Mucosa of descending colon (tissue), 3 donors: ENCODE measurements at places on chromosomes 11 and 22. TPM values are rescaled to one million over a fixed set of nuclear protein-coding genes. Genes with fewer than 3 reads are reported as not detected.

GRCh38 chr22:45962756-45963324, 14.1 kb downstream of the WNT7B start:
- no peak for DNase-seq

GRCh38 chr11:117199916-117200812, 994 bp downstream of the TAGLN start:
- no peak for DNase-seq

DNA sequence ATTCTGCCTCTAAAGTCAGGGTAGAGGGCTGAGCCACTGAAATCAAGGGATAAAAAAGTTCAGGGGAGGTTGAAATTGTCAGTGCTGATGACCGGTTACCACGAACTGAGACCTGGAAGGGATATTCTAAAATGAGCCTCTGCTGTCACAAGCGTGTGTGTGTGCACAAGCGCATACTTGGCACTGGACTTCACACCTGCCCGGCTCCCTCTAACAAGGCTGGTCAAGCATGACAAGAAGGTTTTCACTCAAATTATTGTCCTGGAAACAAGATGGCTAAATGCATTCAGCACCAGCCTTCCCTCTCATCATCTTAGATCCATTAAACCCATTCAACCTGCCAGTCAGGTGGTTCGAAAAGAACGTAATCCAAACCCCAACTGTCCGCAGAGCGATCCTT, 54.8 kb upstream of the CECR2 start:
- DNase-seq, result no peak

ARHGAP8 gene
- 74.6 TPM for total RNA-seq

DNA sequence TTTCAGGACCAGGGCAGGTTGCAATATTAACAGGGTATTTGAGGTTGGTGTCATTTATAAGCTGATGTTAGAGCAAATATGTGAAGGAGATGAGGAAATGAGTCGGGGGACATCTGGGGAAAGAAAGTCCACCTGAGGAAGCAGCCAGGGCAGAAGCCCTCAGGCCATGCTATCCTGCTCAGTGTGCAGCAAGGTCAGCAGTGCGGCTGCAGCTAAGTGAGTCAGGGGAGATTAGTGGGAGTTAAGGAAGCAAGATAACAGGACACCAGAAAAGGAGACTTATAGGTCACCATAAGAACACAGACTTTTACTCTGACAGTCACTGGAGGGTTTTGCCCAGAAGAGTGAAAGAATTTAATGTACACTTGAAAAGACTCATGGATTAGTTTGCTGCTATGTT, 468.9 kb downstream of the NTM start:
- no peak for DNase-seq

GRCh38 chr22:40855979-40856512, 393 bp downstream of the ST13 start:
- DNase-seq, result no peak

UBQLNL gene
- 0.32 TPM for total RNA-seq

DNA sequence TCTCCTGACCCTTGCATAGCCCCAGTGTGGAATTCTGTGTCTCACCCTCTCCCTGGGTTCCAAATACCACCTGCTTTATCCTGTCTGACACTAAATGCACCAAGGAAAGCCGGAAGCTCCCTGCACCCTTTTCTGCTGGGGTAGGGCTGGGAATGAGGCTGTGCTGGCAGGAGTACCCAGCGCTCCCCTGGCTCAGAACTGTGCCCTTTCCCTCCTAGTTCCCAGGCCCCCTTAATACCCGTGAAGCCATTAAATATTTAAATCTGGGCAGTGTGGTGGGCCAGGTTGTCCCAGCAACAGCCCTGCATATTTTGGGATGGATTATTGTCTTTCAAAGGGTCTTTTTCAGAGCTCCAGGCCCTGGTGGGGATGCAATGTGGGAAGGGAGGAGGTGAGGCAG, 63.0 kb downstream of the TP53I11 start:
- no peak for DNase-seq

SUSD2 gene
- 3.3 TPM for total RNA-seq

CARNS1 gene
- total RNA-seq, result 0.70 TPM

DNA sequence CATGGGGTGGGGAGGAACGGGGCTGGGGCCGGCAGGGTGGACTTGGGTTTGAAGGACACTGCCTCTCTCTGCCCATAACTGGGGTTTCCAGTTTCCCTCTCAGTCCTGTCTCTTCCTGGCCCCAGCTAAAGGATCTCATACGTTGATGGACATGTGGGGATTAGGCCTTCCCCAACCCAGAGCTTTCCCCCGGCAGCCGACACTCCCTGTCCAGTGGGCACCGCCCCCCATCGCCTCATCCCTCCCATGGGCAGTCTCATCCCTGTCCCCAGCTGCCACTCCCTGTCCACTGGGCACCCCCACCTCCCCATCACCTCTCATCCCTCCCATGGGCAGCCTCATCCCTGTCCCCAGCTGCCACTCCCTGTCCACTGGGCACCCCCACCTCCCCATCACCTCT, 22.2 kb upstream of the ACR start:
- no peak for DNase-seq

DNA sequence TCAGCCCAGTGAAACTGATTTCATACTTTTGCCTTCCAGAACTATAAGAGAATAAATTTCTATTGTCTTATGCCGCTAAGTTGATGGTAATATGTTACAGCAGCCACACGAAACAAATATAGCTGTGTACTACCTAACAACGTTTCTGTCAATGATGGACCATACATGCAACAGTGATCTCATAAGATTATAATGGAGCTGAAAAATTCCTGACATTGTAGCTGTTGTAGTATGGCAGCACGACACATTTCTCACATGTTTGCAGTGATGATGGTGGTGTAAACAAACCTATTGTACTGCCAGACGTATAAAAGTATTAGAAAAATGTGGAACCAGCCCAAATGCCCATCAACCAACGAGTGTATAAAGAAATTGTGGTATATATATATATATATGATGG, 5.8 kb upstream of the SLC5A1 start:
- DNase-seq, result no peak

PIWIL4 gene
- total RNA-seq, result 5.9 TPM

GRCh38 chr11:118401880-118402590, 629 bp downstream of the ATP5MG start:
- no peak for DNase-seq

DNA sequence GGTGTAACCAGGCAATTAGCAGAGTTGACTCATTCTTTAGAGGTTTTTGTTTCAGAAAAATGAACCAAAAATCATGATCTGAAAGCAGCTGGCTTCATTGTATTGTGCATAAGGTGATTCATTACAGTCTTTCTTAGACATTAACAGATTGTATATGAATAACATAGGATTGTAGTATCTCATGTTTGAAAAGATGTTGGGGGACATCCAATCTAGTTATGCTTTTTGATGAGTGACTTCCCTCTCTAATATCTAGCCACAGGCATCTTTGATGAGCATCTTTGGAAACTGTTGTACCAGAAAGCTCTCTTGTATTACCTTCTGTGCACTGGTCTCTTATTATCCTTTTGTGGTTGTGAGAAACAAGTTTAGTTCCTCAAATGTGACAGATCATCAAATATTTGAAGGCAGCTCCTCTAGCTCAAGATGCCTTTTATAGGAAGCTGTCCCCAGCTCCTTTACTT, 8.3 kb downstream of the GRK3 start:
- no peak for DNase-seq

GRCh38 chr11:123158033-123159003, 36.7 kb downstream of the CLMP start:
- DNase-seq, result no peak

GRCh38 chr11:117562136-117562535, 234.5 kb downstream of the CEP164 start:
- DNase-seq, result peak; percentile 13

- DNase-seq, result no peak
Measured at GRCh38 chr11:35367491-35367890, 51.9 kb downstream of the SLC1A2 start.

- DNase-seq, result no peak
Measured at GRCh38 chr11:75264971-75265370, 24.4 kb downstream of the TPBGL start.

DNA sequence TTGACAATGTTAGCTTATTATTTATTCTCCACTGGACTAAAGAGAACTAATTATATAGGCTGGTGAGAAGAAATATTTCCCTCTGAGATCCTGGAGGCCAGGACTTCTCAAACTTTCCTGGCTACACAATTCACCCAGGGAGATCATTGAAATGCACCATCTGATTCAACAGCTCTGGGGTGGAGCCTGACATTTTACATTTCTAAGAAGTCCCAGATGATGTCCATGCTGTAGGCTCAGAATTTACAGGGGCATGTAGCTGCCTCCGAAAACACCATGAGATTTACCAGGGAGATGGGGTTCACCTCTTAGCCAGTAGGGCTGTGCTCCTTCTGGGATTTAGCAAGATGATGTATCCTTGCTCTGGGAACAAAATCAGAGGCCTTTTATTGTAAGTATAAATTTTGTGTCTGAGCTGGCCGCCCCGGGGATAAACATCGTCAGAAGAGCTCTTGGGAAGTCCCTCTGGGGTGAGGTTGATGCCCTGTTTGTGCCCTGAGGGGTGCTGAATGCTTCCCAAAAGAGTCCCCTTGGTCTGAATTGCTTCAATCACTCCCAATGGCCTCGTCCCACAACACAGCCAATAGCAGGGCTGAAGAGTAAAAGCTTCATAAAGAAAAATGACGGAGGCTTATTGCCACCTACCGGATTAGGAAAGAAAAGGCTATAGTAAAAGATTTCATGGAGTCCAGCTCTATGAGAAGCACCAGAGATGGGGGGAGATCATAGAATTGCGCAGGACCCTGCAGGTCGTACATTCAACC, 33.4 kb upstream of the API5 start:
- DNase-seq, result no peak

GRCh38 chr22:47573141-47573540, 810.7 kb downstream of the TBC1D22A start:
- DNase-seq, result no peak

GRCh38 chr11:45110562-45110961, 35.9 kb upstream of the PRDM11 start:
- DNase-seq, result peak; percentile 74

- no peak for DNase-seq
Measured at GRCh38 chr11:60257956-60258722, 15.2 kb upstream of the MS4A4E start.

OR2AT4 gene
- not detected for total RNA-seq

DNA sequence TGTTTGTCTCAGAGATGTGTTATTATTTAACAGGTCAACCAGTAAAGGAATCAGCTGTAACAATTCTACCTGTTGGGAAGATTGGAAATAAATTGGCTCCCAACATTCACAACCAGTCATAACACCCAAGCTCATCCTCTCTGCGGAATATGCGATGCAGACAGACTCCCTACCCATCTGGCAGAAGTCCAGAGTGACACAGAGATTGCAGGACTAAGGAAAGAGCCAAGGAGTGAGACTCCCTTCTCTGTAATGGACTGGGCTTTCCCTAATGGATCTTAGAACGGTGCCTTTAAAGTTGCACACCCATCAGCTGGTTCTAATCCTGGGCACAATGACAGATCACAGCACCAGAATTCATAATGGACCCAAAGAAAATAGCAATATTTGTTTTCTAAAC, 27.8 kb upstream of the UBASH3B start:
- DNase-seq, result no peak

DNA sequence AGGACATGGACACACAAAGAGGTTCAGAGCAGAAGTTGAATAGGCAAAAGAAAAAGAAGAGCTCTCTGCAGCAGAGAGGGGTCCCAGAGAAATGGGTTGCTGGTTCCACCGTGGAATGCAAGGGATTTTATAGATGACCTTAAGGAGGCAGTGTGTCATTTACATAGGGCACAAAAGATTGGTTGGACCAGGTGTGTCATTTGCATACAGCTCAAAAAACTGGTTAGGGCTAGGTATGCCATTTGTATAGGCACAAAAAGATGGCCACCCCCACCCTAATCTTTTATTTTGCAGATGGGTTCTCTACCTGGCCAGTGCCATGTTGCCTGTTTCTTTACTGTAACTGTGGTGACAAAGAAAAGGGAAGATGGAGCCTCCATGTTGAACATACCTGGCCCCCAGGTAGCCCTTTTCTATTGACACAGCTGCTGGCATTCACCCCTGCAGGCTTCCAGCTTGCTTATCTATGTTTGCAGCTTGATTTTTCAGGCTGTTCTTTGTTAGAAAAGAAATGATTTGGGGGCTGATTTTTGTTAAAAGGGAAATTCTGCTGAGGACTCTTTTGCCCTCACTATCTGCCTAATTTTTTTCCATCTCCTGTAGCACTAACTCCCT, 3.1 kb upstream of the CAVIN3 start:
- DNase-seq, result no peak

TTC28 gene
- 9.6 TPM for total RNA-seq

APOA5 gene
- total RNA-seq, result not detected

- peak; percentile 31 for DNase-seq
Measured at GRCh38 chr11:129190087-129190486, 2.0 kb downstream of the ARHGAP32 start.

HSCB gene
- total RNA-seq, result 13.4 TPM

- DNase-seq, result peak; percentile 22
Measured at GRCh38 chr22:17578136-17578754, 14.9 kb downstream of the SLC25A18 start.

PGA4 gene
- total RNA-seq, result 0.46 TPM

GRCh38 chr22:40113696-40114095, 64.0 kb upstream of the TNRC6B start:
- DNase-seq, result no peak

- no peak for DNase-seq
Measured at GRCh38 chr11:10709299-10710086, 15.9 kb upstream of the IRAG1 start.

NCAM1 gene
- 9.3 TPM for total RNA-seq

- DNase-seq, result peak; percentile 55
Measured at GRCh38 chr11:15965562-15966250, 390.6 kb downstream of the SOX6 start.

GAL gene
- total RNA-seq, result 1.5 TPM

- DNase-seq, result no peak
Measured at GRCh38 chr11:373716-374551, 4.6 kb downstream of the B4GALNT4 start.

TRIM48 gene
- total RNA-seq, result not detected

DNA sequence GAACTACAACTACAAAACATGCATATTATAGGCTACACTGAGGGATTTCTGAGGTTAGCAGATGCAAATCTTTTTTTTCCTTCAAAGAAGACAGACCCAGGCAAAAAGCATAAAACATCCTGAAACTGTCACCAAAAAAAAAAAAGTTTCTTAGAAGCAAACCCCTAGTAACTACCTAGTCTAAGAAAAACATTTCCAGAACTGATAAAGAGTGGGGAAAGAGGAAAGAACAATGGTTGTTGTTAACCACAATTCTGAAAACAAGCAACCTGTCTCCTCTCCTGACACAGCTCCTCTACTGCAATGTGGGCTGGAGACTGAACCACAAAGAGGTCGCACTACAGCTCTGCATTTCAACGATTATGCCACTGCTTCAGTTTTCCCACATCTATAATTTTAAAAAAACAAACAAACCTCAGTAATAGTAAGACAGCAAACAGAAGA, 15.0 kb downstream of the DENND5A start:
- DNase-seq, result no peak

PLA2G3 gene
- not detected for total RNA-seq

GRCh38 chr11:72293910-72294615, 50.1 kb upstream of the PHOX2A start:
- DNase-seq, result no peak
